NT2/D1 (cell line): ENCODE measurements at places on chromosomes 5 and 9.

DNA sequence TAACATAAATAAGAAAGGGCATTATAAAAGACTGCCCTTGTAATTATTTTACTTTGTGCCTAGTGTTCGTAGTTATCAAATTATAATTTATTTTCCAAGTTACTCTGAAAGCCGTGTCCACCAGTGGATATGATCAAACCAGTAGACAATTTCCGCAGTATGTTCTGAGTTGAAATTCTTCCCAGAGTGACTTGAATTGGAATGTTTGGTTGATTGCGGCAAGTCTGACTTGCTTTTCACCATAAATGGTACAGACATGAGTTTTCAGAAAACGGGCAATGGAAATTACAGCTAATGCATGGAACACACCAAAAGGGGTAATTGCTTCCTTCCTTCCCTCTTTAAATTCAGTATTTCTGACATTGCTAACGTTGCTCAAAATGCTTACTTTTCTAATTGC lies 56.6 kb downstream of the CHSY3 start:
- DNase-seq = no peak

GRCh38 chr5:95609711-95610110 lies 10.2 kb upstream of the GPR150 start:
- DNase-seq = no peak

DNA sequence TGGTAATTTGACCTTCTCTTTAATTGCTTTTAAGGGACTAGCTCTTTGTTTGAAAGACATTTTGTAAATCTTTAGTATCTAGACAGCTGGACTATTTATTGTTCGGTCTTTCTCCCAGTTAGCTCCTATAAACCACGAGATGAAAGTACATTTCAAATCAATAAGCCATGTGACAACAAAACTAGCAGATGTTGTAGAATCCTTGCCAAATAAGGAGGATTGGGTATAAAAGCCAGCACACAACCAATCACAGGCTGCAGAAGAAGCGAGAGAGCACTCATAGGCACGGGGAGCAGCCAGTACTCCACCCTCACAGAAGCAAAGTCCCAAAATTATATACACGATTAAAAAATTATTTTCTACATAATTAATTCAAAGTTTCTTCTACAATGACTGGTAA lies 8.1 kb upstream of the OMD start:
- DNase-seq = no peak

DNA sequence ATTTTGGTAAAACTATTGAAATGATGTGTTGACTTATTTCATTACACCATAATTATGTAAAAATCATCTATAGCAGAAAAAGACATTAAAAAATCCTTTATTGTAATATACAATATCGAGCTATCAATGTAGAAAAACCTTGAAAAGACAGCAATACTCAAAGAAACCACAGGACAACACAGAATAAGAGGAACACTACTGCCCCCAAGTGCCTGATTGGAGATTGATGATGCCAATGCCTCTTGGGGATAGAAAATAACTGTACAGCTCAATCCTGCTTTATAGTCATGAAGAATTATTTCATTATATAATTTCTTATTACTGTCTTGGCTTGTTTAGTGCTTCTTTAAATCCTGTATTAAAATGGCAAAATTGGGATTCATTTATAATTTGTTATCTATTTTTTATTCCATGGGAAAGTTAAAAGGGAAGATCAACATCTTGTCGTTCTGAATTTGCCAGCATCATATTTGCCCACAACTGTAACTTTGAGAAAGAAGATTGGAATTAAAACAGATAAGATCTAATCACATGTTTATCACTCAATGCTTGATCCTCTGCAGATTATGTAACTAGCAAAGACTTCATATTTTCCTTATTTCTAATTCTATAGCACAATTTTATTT lies 337.5 kb downstream of the CDH9 start:
- peak; percentile 5 for DNase-seq

- DNase-seq = peak; percentile 36
Measured at GRCh38 chr5:106875591-106876297, 795.0 kb downstream of the EFNA5 start.

DNA sequence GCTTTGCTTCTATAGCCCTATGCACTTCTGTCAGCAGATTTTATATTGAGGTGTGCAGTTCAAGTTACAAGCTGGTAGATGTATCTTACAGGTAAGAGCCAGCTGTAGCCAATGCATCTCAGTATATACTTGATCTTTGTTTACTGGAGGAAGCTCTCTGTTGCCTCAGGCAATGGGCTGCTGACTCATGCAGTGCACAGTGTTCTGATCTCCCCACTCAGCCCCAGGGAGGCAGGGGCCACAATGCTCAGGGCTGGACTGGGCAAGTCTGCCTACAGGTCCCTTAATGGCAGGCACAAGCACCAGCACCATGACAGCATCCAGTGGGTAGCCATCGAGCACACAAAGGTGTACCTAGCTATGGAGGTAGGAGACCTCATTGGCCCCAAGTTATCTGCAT lies 178.8 kb upstream of the CDH10 start:
- DNase-seq = peak; percentile 1

DNA sequence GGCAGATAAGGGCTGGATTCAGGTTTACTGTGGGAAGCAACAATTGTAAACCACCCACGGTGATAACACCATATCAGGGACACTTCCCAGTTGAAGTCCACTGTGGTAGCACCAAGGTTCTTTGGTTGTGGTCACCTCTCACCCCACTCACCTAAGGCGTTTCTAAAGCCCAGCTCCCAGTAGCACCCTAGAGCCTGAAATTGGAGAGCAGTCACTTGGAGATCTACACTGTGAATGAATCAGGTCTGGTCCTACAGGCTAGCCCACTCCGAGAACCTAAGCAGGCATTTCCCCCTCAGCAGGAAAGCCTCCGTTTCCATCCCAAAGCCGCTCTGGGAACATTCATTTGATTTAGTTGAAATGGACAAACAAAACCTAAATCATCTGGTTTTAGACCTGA lies 191.3 kb downstream of the TTC39B start:
- no peak for DNase-seq

- no peak for DNase-seq
Measured at GRCh38 chr5:126869005-126869451, 92.1 kb downstream of the LMNB1 start.

GRCh38 chr9:26266146-26266793 lies 588.0 kb upstream of the TUSC1 start:
- DNase-seq = no peak

GRCh38 chr9:91991721-91992341 lies 41.8 kb upstream of the ROR2 start:
- no peak for DNase-seq
